Neural progenitor cell (in vitro differentiated cells): ENCODE measurements at places on chromosomes 16 and 17. TPM values are rescaled to one million over a fixed set of nuclear protein-coding genes. Genes with fewer than 3 reads are reported as not detected.

PRSS36 gene
- total RNA-seq: 0.30 and 0.68 TPM in 2 replicates

DNA sequence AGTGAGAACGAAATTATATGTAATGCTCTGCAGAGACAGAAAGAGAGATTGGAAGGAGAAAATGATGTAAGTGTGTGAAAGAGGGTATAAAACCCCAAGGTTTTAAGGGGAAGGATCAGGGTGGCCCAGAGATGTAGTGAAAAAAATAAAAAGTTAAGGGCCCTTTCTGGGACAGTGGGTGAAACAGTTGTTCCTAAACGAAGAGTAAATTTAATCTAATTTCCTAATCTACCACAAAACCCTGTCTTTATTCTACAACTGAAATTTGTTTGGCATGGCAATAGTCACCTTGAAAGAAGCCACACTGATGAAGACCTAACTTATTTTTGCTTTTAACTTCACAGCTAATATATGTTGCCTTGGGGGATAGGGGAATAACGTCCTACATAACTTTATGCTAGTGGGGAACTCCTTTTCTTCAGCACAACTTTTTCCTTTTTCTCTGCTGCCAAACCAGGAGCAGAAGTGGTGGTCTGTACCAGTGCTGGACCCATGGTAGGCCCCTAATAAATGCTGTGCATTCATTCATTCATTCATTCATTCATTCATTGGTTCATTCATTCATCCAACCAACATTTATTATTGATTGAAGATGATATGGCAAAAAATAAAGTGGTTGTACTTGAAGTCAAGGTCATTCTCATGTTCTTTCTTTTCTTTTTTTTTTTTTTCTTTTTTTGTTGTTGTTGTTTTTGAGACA, 25.4 kb downstream of the CALCOCO2 start:
- no peak overlapping the region for H3K4me3 ChIP-seq
- no peak overlapping the region for H3K27ac ChIP-seq
- no peaks in the 10 kb centered on the region for H3K36me3 ChIP-seq
- H3K27me3 ChIP-seq: no peaks in the 10 kb centered on the region
- DNase-seq: no peak

GRCh38 chr16:28164140-28164539, 47.6 kb downstream of the XPO6 start:
- no peaks in the 10 kb centered on the region for H3K4me1 ChIP-seq
- H3K4me3 ChIP-seq: no peak overlapping the region
- H3K27me3 ChIP-seq: no peaks in the 10 kb centered on the region
- H3K27ac ChIP-seq: no peak overlapping the region
- H3K36me3 ChIP-seq: no peaks in the 10 kb centered on the region

GRCh38 chr17:7703584-7704479, 1.2 kb upstream of the EFNB3 start:
- H3K27me3 ChIP-seq: peaks cover 15% of the 10 kb centered on the region
- H3K27ac ChIP-seq: no peak overlapping the region
- H3K4me3 ChIP-seq: peak overlapping the region; percentile 96
- no peaks in the 10 kb centered on the region for H3K36me3 ChIP-seq

GRCh38 chr16:2966808-2967191, 2.3 kb upstream of the PAQR4 start:
- no peak overlapping the region for H3K27ac ChIP-seq
- DNase-seq: peak; percentile 29
- H3K4me1 ChIP-seq: peaks cover 22% of the 10 kb centered on the region

FBXL16 gene
- 0.13 and 0.65 TPM in 2 replicates for total RNA-seq

DNA sequence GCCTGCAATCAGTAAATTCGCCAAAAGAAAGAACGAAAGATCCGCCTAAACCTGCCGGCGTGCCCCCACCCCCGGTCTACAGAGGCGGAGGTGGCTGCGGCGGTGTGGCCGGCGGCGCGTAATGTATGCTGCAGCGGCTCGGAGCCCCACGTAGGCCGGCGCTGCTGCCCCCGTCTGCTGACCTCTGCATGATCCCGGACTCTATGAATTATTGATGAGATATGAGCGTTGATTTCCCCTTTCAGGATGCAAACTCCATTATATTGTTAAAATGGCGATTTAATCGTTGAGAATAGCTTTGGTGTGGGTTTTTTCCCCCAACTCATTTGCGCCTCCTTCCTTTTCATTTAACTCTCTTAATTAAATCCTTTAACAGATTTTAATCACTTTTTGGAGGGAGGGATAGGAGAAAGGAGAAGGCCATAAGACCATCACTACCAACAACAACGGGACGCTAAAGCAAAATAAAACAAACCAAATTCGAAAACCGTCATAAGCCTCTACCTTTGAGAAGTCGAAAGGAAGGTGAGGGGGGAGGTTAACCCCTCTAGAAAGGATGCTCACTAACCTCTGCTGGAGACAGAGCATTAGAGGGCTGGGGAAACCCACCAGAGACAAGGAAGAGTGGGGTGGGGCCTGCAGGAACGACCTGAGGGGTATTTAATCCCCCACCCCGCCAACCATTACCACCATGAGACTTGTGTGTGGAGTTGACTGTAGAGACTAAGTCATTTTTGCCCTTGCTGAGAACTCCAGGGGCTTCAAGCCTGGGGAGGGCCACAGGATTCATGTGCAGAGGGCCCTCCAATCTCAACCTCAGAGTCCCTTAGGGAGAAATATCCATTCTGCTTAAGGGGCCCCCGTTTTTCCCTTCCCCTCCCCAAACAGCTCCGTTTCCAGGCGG, 3.4 kb downstream of the HOXB3 start:
- H3K27me3 ChIP-seq: peaks cover 100% of the 10 kb centered on the region
- no peak overlapping the region for H3K4me3 ChIP-seq
- H3K27ac ChIP-seq: no peak overlapping the region
- no peaks in the 10 kb centered on the region for H3K36me3 ChIP-seq

- no peak overlapping the region for H3K4me3 ChIP-seq
- H3K36me3 ChIP-seq: no peaks in the 10 kb centered on the region
- no peaks in the 10 kb centered on the region for H3K27me3 ChIP-seq
- H3K27ac ChIP-seq: no peak overlapping the region
- peak; percentile 47 for DNase-seq
Observed at GRCh38 chr17:75614006-75614405, 19.2 kb upstream of the SMIM5 start.

PRM2 gene
- total RNA-seq: not detected in 2 replicates

TEKT5 gene
- total RNA-seq: 0.07 and 0.50 TPM in 2 replicates

TADA2A gene
- total RNA-seq: 25.4 and 30.7 TPM in 2 replicates

- H3K27ac ChIP-seq: no peak overlapping the region
- peak; percentile 85 for DNase-seq
- no peaks in the 10 kb centered on the region for H3K36me3 ChIP-seq
- peaks cover 27% of the 10 kb centered on the region for H3K27me3 ChIP-seq
Observed at GRCh38 chr17:50114849-50115357, 15.1 kb downstream of the SAMD14 start.

GRCh38 chr17:32461853-32462617, 17.7 kb downstream of the PSMD11 start:
- peak; percentile 73 for DNase-seq
- peaks cover 24% of the 10 kb centered on the region for H3K36me3 ChIP-seq
- H3K27ac ChIP-seq: no peak overlapping the region
- no peaks in the 10 kb centered on the region for H3K27me3 ChIP-seq
- no peaks in the 10 kb centered on the region for H3K4me1 ChIP-seq

- no peak overlapping the region for H3K4me3 ChIP-seq
- H3K4me1 ChIP-seq: no peaks in the 10 kb centered on the region
- no peak overlapping the region for H3K27ac ChIP-seq
Observed at GRCh38 chr17:80596760-80597608, 52.3 kb downstream of the RPTOR start.

MT1X gene
- total RNA-seq: 4.4 TPM in 1 of 2 replicates, not detected in the other

PIRT gene
- not detected in 2 replicates for total RNA-seq

ST6GALNAC1 gene
- total RNA-seq: not detected in 2 replicates

DNA sequence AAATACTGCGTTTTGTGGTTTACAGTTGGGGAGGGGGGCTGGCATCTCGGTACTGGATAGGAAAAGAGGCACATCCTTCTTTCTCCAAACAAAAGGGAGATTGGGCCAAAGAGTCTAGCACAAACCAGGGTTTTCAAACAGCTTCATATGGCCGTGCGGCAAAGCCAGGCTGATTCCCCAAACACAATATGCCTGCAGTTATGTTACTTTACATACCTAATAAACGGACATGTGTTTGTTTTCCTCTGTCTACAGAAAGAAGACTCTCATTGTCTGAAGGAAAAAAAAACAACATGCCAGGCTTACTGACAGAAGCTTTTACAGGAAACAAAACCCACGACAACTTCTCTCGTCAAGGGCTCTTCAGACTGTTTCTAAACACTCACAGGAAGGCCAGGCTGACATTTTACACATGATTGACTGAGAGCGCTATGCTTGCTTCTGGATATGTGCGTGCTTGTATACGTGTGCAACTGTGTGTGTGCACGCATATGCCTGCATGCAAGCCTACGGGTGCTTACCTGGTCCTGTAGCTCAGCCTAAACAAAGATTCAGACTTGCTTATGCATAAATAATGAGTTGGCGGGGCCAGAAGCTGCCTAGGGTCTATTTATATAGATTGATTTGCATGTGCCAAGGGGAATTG, 461.0 kb upstream of the C16orf82 start:
- no peaks in the 10 kb centered on the region for H3K4me1 ChIP-seq
- no peaks in the 10 kb centered on the region for H3K27me3 ChIP-seq
- no peaks in the 10 kb centered on the region for H3K36me3 ChIP-seq
- no peak overlapping the region for H3K27ac ChIP-seq
- no peak overlapping the region for H3K4me3 ChIP-seq

NPIPA2 gene
- 2.5 and 2.7 TPM in 2 replicates for total RNA-seq

QRICH2 gene
- total RNA-seq: 1.7 and 2.3 TPM in 2 replicates

DNA sequence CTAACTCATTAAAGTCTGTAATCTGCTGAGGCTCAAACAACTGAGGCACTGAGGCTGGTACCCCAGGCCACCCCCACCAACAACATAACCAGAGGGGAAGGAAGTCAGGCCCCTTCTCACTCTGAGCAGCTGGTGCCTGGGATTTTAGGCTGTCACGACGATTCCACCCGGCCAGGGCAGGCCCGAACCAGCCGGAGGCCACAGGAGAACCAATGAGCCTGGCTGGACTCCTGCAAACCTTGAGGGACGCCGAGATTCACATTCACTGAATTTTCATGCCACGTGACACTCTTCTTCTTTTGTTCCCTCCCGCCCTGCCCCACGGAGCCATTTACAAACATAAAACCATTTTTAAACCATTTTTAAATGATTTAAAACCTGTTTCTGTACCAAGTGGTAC, 48.1 kb downstream of the RPH3AL start:
- H3K36me3 ChIP-seq: no peaks in the 10 kb centered on the region
- DNase-seq: peak; percentile 71
- no peaks in the 10 kb centered on the region for H3K27me3 ChIP-seq
- no peak overlapping the region for H3K4me3 ChIP-seq
- peaks cover 6% of the 10 kb centered on the region for H3K4me1 ChIP-seq
- H3K27ac ChIP-seq: no peak overlapping the region

DNA sequence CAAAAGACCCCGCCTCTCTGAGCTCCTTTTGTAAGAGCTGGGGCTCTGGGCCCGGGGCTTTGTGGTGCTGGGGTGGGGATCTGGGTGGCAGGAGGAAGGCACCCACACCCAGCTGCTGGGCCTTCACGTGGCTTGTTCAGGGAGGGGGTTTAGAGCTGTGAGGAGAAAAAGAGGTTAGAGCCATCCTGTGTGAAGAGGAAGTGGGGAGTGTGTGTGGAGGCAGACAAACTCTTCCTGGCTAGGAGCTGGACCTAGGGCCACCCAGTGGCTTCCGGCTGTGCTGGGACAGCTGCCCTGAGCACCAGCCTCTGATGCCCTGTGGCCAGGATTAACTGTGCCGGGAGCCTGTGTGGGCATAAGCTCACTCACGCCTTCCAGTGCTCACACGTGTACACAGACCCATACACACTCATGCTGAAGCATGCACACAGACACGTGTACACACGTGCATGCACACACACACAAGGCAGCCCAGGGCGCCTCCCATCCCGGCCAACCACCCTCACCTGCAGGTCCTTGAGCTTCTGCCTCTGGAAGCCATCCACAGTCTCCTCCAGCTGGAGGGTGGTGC, 7.4 kb downstream of the CIBAR2 start:
- DNase-seq: no peak
- peaks cover 9% of the 10 kb centered on the region for H3K4me1 ChIP-seq
- H3K4me3 ChIP-seq: no peak overlapping the region
- H3K36me3 ChIP-seq: no peaks in the 10 kb centered on the region
- no peak overlapping the region for H3K27ac ChIP-seq

CCR7 gene
- 0.37 TPM in 1 of 2 replicates, not detected in the other for total RNA-seq

DNA sequence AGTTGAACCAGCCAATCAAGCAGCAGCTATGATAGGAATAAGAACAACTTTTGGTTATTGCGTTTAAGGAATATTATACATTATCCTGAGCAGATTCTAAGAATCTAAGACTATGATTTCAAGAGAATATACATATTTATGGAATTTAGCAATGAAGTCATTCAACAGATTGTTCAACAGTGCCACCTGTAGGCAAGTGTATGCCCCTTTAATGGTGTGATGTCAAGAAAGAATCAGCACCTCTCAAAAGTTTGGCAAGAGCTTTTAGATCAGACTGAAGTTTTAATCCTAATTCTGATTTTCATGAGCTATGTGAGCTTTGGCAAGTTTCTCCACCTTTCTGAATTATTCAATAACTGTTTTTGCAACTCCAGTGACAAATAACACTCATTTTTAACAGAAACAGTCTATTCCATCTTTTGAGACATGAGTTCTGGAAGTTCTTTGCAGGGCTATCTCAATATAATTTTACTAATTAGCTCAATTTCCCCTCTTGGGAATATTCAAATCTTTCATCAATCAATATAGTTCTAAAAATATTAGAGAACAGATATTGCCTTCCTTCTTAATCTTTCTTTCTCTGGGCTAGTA, 474.3 kb upstream of the TOM1L1 start:
- H3K4me3 ChIP-seq: no peak overlapping the region
- DNase-seq: peak; percentile 53
- no peaks in the 10 kb centered on the region for H3K27me3 ChIP-seq
- no peaks in the 10 kb centered on the region for H3K36me3 ChIP-seq

ABCC6 gene
- total RNA-seq: 0.79 and 2.4 TPM in 2 replicates

DNA sequence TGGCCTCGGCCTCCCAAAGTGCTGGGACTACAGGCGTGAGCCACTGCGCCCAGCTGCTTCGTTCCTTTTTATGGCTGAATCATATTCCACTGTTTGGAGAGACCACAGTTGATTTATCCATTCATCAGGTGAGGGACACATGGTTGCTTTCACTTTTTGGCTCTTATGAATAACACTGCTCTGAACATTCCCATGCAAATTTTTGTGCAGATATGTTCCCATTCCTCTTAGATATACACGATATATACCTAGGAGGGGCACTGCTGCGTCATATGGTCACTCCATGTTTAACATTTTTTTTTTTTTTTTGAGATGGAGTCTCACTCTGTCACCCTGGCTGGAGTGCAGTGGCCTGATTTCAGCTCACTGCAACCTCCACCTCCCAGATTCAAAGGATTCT, 13.9 kb upstream of the GLIS2 start:
- no peak for DNase-seq
- H3K27me3 ChIP-seq: no peaks in the 10 kb centered on the region
- no peak overlapping the region for H3K27ac ChIP-seq
- H3K4me1 ChIP-seq: peaks cover 8% of the 10 kb centered on the region
- no peaks in the 10 kb centered on the region for H3K36me3 ChIP-seq

TBC1D3D gene
- total RNA-seq: 0.06 TPM in 1 of 2 replicates, not detected in the other

DNA sequence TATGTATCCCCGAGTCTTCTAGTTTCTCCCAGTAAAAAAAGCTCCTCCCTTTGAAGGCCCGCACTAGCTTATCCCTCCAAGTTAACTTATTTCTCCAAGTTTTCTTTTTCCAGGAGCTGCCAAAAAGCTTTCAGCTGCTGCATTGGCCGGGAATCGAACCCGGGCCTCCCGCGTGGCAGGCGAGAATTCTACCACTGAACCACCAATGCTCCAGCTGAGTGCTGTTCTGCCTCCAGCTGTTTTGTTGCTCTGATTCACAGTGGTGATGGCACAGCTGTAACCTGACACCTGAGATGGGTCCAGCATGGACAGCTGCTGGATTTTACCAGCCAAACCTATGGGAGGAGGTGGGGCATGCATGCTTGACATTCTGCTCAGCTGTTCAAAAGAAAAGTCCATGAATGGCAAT, 22.1 kb downstream of the VAC14 start:
- H3K27me3 ChIP-seq: no peaks in the 10 kb centered on the region
- H3K4me3 ChIP-seq: no peak overlapping the region
- peaks cover 3% of the 10 kb centered on the region for H3K4me1 ChIP-seq
- no peak overlapping the region for H3K27ac ChIP-seq
- peak; percentile 92 for DNase-seq
- no peaks in the 10 kb centered on the region for H3K36me3 ChIP-seq
